ENCODE measurements at places on chromosomes 7 and 10.
A peak's percentile ranks its signal among the peaks of the same experiment; 100 is the strongest.

- DNase-seq, result no peak
These were observed 138.7 kb downstream of the CHRM2 start for GRCh38 chr7:137007001-137007694.

DNA sequence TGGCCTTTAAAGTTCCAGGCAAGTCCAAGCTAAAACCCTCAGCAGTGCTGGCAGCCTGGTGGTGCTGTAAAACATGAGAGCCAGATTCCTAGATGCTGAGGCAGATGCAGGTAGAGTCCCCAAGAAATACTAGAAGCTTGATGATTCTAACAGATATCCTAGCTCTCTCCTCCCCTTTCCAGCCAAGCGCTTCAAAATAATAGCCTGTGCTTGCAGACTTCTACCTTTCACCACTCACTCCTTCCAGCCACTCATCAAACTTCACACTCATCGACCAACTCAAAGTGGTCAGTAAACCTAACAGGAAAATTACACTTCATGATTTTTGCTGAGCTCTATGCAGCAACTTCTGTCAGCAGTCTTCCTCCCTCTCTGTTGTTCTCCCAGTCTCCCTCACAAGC is 50.2 kb downstream of the LMBR1 start:
- DNase-seq, result peak; percentile 63

DNA sequence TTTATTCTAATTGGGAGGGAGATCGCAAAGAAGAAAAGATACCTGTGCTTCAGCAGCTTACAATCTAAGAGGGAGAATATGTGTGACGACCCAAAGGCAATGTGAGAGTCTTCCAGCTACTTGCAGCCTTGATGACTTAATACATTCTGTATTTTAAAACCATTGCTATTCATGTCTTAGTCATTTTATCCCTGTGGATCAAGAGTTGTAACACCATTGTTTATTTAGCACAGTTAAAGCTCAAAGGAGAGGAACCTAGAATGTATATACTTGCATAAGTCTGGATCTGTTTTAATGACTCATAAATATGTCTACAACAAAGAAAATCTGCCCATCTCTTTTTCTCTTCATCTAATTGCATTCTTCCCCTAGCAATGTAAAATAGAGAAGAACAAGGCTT is 117.9 kb upstream of the DLX6 start:
- DNase-seq, result no peak

DNA sequence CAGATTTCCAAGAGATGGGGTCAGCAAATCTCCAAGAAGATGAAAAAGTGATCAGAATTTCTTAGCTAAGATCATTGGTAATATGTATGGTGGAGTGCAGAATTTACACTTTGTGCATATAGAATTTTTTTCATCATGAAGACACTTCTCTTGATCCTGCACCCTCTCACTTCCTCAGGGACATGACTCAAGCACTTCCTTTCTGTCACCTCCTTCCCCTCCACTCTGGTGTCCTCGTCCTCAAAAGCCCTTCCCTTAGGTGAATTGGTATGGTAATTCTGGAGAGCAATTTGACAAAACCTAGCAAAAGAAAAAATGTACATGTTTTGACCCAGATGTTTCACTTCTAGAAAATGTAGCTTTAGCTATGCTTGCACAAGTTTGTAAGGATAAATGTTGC is 18.1 kb downstream of the CALN1 start:
- no peak for DNase-seq

DNA sequence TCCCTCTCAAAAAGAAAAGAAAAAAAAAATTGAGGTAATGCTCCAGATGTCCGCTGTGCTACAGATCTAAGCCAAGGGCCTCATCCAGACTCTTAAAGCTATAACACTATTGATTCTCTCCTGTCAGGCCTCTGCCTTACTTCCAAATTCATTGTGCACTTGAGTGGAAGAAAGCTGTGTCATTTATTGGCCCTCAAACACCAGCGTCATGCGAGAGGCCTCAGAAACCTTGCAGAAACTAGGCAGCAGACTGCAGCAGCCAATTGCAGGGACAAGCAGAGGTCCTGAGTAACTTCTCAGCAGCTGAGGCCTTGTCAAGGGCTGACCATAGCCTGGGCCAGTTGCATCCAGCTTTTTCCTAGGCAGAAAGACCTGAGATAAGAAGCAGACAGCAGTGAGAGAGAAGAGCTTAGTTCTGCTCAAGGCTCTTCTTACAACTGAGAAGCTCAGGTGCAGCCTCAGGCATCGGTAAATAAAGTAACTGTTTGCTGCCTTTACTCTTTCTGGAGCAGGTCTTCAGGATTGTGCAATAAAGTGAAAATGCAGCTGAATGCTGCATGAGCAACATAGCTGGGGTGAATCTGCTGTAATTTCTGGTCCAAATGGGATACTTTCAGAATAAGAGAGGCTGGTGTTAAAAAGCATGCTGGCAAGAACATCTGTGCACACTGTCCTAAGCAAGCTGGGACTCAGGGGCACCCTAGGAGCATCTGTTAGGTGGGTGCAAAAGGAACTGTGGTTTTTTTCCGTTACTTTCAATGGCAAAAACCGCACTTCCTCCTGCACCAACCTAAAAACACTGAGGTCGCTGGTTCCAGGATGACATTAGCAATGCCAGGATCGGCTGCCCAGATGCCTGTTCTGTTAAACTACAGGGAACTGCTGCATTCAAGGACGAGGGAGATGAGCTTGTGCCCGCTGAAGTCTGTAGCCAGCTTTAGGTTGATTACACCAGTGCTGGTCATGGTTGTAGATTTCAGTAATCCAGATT is 181.8 kb upstream of the PFKP start:
- DNase-seq, result peak; percentile 90

DNA sequence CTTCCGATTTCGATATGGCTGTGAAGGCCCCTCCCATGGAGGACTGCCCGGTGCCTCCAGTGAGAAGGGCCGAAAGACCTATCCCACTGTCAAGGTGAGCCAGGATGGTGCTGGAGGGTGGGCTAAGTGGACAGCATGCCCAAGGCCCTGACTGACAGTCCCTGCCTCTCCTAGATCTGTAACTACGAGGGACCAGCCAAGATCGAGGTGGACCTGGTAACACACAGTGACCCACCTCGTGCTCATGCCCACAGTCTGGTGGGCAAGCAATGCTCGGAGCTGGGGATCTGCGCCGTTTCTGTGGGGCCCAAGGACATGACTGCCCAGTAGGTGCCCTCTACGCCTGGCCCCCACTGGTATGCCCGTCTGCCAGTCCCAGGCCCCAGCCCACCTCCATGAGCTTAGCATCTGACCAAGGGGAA is 1.2 kb downstream of the NFKB2 start:
- DNase-seq, result no peak

DNA sequence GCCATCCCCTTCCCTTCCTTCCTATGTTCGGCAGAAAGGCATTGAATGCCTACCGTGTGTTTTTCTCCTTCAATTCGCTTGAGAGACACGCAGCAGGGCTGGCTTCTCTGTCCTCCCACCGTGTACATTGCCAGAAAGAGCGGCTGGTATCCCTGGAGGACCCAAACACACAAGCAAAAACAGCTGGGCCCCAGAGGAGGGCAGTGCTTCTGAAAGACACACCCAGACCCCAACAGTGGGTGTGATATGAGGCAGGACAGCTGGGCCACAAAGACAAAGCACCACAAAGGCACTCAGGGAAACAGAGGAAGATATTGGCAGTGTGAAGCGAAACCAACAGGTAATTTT is 133.1 kb upstream of the SH2B2 start:
- peak; percentile 82 for DNase-seq

- DNase-seq, result no peak
These were observed 228.0 kb downstream of the PARD3 start for GRCh38 chr10:34587002-34587679.

DNA sequence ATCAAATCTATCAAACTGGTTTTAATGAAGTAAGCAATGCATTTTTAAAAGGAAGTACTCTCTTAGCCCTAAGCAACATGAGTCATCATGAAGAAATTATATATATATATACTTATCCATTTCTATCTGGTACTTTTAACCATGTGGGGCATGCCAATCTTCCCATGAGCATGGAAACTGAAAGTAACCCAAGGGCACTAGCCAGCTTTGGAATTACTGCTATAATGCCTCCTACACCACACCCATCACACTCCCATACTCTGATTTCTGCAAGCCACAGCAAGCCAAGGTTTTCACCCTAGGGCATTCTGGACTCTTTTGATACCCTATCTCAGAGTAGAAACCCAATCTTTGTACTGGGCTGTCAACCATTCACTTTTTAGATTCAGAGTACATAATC is 204.6 kb downstream of the IMMP2L start:
- DNase-seq, result no peak

- no peak for DNase-seq
These were observed 561.7 kb downstream of the GATA3 start for GRCh38 chr10:8616166-8616565.

DNA sequence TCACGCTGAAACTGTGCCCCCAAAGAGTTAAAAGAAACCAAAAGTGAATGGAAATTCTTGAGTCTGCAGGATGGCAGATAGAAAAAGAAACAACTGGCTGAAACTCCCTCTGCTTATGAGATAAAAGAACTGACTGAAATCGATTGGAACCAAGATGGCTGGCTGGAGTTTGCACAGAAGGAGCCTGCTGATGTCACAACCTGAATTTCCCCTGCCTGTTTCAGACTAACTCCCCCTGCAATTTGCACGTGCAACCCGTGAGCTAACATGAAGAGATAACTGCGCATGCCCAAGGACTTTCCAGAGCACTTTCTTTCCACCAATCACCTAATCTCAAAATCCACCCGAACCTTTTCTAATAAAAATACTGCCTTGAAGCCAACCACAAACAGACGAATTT is 435.5 kb downstream of the CALN1 start:
- DNase-seq, result no peak

Data from muscle of leg (tissue), 16 donors.